ENCODE measurements at places on chromosomes 2 and 18.

DNA sequence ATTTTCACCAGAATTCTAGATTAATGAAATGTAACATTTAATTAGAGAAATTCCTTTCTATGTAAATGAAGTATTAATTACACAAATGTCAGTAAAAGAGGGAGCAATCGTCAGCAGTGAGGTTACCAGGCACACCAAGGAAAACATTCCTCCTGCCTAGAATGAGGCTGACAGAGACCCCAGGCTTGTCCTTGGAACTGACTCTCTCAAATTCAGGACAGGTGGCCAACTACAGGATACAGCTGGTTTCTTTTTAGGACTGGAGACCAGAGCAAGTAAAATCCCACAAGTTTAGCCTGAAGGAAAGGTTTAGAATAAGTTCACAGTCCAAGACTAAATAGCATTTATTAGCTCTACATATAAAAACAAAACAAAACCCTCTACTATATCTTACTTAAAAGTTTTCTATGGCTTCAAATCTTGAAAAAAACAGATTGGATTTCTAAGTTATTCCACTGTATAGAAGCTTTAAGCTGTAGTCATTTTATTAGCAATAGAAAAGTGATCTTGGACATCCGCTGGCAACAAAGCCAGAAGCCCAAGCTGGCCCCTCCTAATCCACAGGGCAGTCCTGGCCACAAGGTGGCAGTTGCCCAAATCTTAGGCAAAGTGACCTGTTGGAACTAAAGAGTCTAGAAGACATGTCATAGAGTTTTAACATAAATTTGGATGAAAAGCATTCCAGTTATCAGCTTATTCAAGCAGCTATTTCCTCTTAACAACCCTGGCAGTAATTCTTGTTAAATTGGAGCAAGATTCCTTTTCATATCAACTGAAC is 81.0 kb downstream of the SP3 start:
- no peak for DNase-seq

- DNase-seq: peak; percentile 85
Observed at GRCh38 chr18:2570772-2571199, 519 bp downstream of the METTL4 start.

DNA sequence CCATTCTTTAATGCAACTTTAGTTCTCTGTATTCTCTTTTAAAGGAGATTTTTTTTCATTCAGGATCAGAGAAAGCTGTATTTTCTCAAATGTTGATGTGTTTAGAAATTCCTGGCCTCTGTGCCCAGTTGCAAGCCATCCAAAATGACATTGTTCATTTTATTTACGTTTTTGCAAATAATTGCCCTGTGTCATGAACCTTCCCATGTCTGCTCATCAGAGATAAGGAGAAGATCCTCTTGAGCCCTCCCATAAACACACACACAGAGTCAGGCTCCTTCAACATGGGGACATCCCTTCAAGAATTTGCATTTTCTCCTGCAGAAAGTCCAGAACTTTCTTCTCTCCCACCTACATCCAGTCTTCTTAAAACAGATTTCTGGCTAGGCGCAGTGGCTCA is 258.8 kb downstream of the GBX2 start:
- DNase-seq: no peak

DNA sequence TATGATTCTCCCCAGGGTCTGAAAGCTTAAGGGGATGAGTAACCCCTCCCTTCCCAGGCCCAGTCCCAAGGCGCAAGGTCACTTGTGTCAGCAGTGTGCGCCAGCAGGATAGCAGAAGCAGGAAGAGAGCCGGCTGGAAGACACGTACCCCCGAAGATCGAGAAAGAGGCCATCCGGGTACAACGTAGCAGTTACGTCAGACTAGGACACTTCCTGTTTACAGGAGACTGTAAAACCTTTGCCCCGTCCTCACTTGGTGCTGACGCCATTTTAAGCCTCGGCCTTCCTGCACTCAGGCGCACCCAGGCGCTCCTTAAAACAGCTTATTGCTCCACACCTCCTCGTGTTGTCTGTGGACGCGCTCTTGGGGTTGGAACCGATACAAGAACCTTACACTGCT is 6.5 kb downstream of the CRYGB start:
- no peak for DNase-seq

GRCh38 chr2:221570321-221570935 is 1.7 kb downstream of the EPHA4 start:
- DNase-seq: no peak

- DNase-seq: no peak
Observed at GRCh38 chr2:54685263-54685775, 38.1 kb upstream of the EML6 start.

DNA sequence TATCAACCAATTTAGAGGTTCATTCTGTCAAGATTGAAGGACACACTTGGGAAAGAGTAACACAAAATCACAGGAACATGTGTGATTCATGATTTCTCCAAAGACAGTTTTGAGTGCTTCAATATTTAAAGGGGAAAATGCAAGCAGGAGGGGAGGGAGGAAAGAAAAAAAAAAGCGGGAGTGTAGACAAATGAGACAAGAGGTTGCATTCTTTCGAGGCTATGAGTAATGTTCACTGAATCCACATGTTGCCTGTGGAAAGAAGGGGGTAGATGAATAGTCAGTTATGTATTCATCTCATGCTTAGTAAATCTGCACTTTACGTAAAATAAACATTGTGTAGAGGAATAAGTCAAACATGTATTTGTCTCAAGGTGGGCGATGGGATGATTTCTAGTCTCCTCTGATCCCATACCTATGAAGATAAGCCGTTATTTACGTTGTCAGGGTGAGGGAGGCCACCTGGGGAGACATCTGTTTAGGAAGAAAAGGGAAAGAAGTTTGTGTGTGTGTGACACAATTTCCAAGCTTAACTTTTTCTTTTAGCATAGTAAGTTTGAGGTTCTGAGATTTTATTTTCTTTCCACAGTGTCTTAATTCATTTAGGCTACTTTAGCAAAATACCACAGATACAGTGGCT is 211.0 kb upstream of the ZC3H15 start:
- no peak for DNase-seq

DNA sequence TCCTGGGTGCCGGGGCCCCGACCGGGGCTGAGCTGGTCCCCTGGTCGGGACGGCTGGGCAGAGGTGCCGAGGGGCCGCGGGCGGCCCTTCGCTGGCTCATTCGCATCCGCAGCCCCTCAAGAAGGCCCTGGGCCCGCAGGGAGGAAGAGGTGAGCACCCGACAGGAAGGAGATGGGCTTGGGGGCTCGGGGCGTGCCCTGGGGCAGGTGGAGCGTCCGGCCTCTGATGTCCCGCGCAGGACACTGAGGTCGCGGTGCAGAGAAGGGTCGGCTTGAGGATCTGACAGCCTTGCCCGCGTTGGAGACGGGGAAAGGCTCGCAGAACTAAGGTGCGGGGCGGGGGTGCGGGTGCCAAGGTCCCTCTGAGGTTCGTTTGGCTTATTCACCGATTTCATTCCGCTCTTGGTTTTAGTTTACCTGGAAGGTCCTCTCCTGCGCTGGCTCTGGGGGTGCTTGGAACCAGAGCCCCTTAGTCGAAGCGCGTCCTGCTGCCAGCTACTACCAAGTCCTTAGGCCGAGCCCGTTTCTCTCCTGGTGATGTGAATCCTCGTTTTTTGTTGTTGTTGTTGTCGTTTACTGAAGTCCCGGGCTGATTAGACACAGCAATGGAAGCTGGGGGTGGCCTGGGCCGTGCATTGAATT is 18.9 kb upstream of the CD8A start:
- DNase-seq: no peak

- no peak for DNase-seq
Observed at GRCh38 chr2:13508671-13509070, 791.9 kb downstream of the TRIB2 start.

DNA sequence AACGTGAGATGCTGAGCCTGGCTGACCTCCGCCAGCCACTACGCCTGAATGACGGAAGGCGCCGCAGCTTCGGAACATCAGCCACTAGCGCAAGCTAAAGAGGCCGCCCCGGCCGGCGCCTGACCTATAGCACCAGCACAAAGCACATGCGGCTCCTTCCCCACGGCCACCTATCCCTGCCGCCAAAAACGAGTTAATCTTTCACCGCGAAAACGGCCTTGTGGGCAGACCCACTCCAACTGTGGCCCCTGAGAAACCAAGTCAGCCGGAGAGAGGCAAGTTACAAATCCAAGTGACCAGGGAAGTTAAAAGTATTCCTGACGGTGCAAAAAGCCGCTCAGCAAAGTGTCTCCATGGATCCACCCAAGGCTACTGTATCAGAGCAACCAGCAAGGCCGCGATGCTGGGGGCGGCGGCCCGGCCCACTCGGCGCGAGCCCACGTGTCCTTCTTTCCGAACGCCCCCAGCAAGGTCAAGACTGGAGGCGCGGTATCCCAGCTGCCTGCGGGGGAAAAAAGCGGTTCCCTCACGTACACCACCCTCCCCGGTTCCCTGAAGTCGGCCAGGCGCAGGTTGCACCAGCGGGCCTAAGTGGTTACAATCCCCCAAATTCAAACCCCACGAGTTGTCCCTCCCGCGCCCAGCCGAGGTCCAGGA is 575 bp downstream of the HSPD1 start:
- no peak for DNase-seq

GRCh38 chr2:133090358-133090757 is 420.4 kb upstream of the LYPD1 start:
- DNase-seq: no peak

GRCh38 chr2:224562831-224563230 is 22.3 kb downstream of the CUL3 start:
- DNase-seq: no peak

DNA sequence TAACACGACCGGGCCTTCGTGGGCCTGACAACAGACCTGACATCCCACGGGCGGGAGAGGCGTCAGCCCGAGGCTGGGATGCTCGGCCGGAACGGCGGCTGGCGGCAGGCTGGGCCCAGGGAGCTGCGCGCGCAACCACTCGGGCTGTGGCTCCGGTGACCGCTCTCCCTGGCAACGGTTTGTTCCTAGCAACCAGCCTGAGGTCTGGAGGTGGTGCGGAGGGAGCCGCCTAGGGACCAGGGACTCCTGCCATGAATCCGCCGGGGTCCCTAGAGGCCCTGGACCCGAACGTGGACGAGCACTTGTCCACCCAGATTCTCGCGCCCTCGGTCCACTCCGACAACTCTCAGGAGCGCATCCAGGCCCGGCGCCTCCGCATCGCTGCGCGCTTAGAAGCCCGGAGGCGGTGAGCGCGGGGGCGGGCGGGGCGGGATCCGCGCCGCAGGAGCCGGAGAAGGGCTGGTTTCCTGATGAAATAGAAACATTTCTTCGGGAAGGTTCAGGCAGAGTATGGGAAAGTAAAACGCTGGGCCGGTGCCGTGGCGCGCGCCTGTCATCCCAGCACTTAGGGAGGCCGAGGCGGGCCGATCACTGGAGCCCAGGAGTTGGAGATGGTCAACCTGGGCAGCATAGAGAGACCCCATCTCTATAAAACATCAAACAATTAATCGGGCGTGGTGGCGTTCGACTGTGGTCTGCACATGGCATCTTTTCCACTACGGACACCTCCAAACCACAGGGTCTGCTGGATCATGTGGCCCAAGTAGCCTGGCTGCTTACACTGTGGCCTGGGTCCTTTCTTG is at the start of gene DRC1:
Gene DRC1 (plus strand): TSS at position 182 of the 803 bp plus-strand sequence. CDS start 70 bp downstream, at position 252.
- no peak for DNase-seq

GRCh38 chr2:6927186-6927585 is 10.0 kb downstream of the RNF144A start:
- no peak for DNase-seq

- no peak for DNase-seq
Observed at GRCh38 chr2:234863043-234863934, 88.5 kb upstream of the SH3BP4 start.

DNA sequence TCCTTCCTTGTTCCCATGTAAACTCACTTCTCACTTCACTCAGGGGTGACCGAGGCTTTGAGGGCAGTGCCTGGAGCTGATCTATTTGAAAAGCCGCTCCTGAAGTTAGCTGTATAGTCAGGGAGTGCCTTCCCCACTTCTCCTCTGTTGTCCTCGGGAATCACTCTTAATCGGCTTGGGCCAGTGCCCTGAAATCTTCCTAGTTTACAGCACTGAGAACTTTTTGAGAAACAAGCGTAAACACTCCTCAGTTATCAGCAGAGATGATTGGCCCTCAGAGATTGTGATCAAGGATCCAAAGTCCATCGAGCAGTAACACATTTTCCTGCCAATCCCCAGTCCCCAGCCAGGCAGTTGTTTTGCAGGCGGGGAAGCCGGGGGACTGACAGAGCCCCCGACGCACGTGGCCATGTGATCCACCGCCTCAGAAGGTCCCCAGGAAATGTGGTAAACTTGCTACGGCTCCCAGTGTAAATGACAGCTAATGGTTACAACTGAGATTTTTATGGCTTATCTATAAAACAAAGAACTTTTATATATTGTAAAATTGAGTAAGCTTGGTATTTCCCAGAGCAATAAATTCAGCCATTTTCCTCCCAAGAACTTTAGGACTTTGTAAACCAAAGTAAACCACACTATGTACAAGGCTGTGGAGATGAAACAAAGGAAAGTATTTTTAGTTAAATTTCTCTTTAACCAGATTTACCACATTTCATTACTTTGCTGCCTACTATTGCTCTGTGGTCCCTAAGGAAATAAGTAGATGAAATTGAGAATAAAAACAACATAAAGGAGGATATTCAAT is 53.5 kb downstream of the C18orf63 start:
- DNase-seq: no peak

DNA sequence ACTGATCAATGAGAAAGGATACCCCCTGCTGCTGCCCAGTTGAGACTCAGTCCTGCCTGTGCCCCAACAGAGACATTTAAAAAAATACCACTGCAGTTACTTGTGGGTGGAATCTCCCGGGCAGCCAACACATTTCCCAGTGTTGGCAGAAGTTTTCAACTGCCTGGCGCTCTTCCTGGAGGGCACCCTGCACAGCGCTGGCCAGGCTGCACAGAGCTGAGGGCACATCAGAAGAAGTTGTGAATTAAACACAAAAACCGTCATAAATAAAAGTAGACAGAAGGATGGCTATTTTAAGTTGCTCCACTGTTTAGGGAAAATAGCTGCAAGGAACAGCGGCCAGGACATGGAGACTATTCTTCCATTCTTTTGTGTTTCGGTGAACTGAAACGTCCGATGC is 110.2 kb upstream of the THOC1 start:
- no peak for DNase-seq

- DNase-seq: no peak
Observed at GRCh38 chr2:26644188-26644835, 3.1 kb upstream of the CIB4 start.

GRCh38 chr2:85888020-85888683 is 638 bp downstream of the ST3GAL5 start:
- peak; percentile 16 for DNase-seq

- DNase-seq: no peak
Observed at GRCh38 chr2:59584958-59585357, 968.5 kb downstream of the BCL11A start.

- no peak for DNase-seq
Observed at GRCh38 chr2:217803653-217803960, 199.2 kb downstream of the TNS1 start.

- peak; percentile 91 for DNase-seq
Observed at GRCh38 chr18:60147323-60147722, 225.3 kb downstream of the MC4R start.

DNA sequence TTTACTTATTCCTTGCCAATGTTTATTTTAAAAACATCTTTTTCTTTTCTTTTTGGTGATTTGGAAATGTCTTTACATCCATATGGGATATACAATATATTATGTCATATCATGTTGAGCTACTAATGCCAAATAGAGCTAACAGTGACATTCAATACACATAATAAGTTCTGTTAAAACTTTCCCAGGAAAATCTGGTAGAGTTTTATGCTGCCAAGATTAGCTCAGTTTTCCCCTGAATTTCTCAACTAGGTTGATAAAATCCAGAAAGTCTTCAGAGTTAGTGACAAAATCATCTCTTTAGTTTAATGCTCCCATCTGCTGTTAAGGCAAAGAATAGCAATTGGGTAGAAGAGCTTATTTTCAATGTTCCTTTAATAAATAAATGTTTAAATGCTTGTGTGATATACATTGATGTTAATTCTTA is 9.9 kb downstream of the COL3A1 start:
- DNase-seq: no peak
